A549 treated with CpdA at 1 μM for 4 hours (cell line): ENCODE measurements at places on chromosomes 3 and 15. TPM values are rescaled to one million over a fixed set of nuclear protein-coding genes. Genes with fewer than 3 reads are reported as not detected.

The MCF2L2 gene
- 0.10 to 0.26 TPM (median 0.15 TPM) in 3 of 5 replicates, not detected in the others for total RNA-seq

The BTLA gene
- 0.03 TPM in 1 of 5 replicates, not detected in the others for total RNA-seq

The CPB1 gene
- not detected in 5 replicates for total RNA-seq

The GTF2A2 gene
- 152 to 203 TPM (median 187 TPM) in 5 replicates for total RNA-seq

The RPP14 gene
- 9.3 to 14.1 TPM (median 10.1 TPM) in 5 replicates for total RNA-seq

The IMPG2 gene
- total RNA-seq = 0.01 to 0.02 TPM in 2 of 5 replicates, not detected in the others

The IL5RA gene
- not detected in 5 replicates for total RNA-seq

The GREM1 gene
- total RNA-seq = 6.6 to 19.2 TPM (median 7.8 TPM) in 5 replicates

The CLSTN2 gene
- 0.02 to 0.08 TPM (median 0.02 TPM) in 5 replicates for total RNA-seq

The CKMT1A gene
- total RNA-seq = 1.2 to 3.3 TPM (median 2.4 TPM) in 5 replicates

The MAP6D1 gene
- 4.1 to 6.5 TPM (median 5.3 TPM) in 5 replicates for total RNA-seq

The STT3B gene
- total RNA-seq = 70.1 to 98.3 TPM (median 76.6 TPM) in 5 replicates

The ZBTB38 gene
- 56.6 to 92.3 TPM (median 78.5 TPM) in 5 replicates for total RNA-seq

The DISP2 gene
- total RNA-seq = 0.64 to 1.7 TPM (median 1.4 TPM) in 5 replicates

The TTLL13 gene
- total RNA-seq = 0.22 to 1.1 TPM (median 0.47 TPM) in 5 replicates

The ATP13A5 gene
- not detected in 5 replicates for total RNA-seq

The SLC2A2 gene
- not detected in 5 replicates for total RNA-seq

The ATP13A4 gene
- 0.09 TPM in 1 of 5 replicates, not detected in the others for total RNA-seq

The KLF15 gene
- total RNA-seq = 0.02 to 0.12 TPM (median 0.07 TPM) in 4 of 5 replicates, not detected in the other

The STRIT1 gene
- not detected in 5 replicates for total RNA-seq

The WDR49 gene
- total RNA-seq = not detected in 5 replicates

The HCN4 gene
- 0.15 to 0.38 TPM (median 0.30 TPM) in 5 replicates for total RNA-seq

The SCAANT1 gene
- 0.48 TPM in 1 of 5 replicates, not detected in the others for total RNA-seq
